ENCODE measurements at places on chromosomes 2 and 18.

DNA sequence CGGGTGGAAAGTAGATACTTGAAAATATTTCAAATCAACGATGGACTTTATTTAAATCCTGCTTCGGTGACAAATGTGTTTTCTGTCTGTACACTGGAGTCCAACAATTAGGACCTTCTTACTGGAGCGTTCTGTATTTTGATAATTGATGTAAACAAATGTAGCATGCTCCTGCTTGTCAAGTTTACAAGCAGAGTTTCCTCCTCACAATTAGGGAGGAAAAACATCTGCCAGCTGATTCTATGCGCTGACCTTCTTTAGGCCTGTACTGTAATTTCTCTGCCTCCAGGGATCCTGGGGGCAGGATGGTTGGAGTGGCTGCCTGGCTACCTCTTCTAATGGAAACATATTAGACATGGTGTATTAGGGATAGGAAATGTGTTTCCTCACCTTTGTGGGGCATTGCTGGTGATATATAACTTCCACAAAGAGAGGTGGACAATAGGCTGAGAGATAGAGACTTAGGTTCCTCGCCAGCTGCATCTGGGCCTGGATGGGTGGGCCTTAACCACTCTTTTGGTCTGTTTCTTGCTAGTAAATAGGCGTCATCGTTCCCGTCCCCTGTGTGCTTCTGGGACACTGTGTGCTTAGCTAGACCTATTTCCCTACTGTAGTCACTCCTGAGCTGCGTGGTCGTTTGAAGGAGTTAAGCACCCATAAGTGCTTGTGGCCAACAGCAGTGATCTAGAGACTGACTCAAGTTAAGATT is 19.3 kb downstream of the GATA6 start:
- no peak for DNase-seq

GRCh38 chr2:60351321-60351720 is 202.1 kb downstream of the BCL11A start:
- no peak for DNase-seq

- no peak for DNase-seq
Measured at GRCh38 chr2:132267105-132267497, 105.3 kb upstream of the ANKRD30BL start.

- DNase-seq: no peak
Measured at GRCh38 chr2:21759819-21760218, 636.1 kb downstream of the TDRD15 start.

GRCh38 chr2:199458009-199458805 is 468 bp upstream of the SATB2 start:
- DNase-seq: no peak

DNA sequence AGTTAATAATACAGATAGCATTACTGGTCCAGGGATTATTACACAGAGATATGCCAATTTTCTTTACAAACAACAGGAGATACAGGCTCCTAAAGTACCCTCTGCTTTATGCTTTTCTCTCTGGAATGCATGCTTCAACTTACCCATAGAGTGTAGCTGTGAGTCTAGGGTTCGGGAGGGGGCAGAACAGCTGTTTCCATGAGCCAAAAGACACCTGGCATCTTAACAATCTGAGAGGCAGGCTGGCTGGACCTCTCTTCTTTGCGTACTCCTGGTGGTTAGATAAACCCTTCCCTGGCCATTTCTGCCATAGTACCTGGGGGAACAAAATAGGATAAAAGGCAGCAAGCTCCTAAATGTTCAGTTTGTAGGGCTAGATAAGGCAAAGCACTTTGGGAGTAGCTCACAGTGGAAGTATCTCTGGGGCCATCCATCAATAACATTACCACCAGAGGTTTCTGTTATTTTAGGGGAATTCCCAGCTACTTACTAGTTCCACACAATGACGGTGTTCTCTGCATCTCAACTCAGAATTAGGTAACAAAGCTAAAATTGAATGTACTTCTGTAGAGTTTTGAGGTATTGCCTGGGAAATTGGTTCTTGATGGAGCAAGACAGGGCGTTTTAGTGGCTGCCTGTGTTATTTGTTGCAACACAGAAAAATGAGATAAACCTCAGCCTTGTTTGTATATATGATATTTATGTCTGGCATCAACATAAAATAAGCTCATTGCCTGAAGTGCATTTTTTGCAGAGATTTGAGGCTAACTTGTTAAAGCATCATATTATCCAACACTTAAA is 6.2 kb upstream of the CCDC85A start:
- no peak for DNase-seq

GRCh38 chr2:171319164-171319810 is 114.5 kb downstream of the METTL8 start:
- peak; percentile 42 for DNase-seq

GRCh38 chr2:45606796-45607195 is 4.3 kb downstream of the SRBD1 start:
- no peak for DNase-seq

GRCh38 chr2:118417406-118418120 is 329.3 kb downstream of the INSIG2 start:
- DNase-seq: peak; percentile 44

GRCh38 chr2:240893363-240893844 is 2.6 kb downstream of the MAB21L4 start:
- no peak for DNase-seq

DNA sequence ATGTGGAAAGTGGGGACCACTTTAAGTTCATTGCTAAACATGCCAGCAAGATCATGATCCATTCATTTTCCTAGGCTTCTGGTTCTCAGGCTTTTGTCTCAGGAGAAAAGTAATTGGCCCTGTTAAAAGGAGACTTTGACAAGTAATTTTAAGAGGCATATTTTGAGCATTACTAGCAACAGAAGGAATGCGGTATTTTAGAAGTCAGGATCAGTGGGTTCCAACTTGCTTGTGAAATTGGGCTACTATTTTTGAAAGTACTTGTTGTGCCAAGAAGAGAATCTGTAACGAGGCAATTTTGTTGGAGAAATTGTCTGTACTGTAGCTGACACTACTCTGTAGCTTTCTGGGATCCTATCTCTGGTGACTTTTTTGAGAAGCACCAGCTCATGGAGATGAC is 59.4 kb downstream of the CERS6 start:
- peak; percentile 56 for DNase-seq

GRCh38 chr2:164840930-164841718 is 499 bp downstream of the COBLL1 start:
- DNase-seq: peak; percentile 45

DNA sequence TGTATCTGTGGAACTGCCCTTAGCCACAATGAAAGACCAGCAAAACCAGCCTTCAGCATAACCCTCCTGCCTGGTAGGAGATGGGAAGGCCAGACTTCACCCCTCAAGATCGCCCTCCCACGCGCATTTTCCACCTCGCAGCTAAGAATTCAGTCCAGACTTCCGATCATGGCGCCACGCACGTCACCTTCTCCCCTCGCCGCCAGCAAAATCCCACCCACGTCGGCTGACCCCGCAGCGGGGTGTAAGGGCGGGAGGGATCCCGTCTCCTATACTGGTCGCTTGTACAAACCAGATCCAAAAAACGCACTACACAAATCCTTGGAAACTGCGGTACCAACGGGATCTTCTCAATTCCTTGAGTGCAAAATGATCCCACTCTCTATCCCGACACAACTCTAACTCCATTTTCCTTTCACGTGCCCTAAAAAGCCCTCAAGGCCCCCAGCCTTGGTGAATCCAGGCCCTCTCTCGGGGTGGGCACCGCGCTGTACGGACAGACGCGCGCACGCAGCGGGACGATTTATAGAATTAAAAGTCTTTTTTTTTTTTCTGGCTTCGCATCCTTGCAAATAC is 1.0 kb upstream of the BMPR2 start:
- peak; percentile 76 for DNase-seq

DNA sequence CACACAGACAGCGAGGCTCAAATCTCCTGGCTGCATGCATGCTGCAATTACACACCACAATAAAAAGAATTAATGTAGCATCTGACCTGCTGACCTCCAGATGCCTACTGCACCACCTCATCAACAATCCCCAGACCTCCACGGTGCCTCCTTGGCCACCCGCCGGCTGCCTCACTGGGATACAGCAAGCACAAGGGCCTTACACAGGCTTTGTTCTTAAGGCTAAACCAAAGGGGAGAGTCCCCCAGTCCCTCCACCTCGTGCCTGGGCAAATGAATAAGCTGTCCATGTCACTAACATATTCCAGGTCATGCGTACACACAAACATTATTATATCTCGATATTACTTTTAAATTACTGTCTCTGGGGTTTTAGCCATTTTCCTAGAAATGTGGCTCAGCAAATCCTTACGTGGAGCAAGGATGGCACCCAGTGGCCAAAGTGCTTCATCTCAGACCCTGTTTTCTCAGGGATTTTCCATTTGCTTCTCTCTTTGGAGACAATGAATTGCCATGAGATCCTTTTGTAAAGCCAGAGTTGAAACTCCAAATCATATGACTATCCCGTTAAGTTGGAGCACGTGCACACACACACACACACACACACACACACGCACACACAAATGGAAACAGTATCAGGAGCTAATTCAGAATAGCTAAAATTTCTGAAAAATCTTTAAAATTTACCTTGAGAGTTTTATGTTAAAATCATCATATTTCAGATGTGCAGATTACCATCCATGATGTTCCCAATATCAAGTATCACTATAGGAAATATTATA is 313.8 kb downstream of the PDE11A start:
- peak; percentile 32 for DNase-seq

DNA sequence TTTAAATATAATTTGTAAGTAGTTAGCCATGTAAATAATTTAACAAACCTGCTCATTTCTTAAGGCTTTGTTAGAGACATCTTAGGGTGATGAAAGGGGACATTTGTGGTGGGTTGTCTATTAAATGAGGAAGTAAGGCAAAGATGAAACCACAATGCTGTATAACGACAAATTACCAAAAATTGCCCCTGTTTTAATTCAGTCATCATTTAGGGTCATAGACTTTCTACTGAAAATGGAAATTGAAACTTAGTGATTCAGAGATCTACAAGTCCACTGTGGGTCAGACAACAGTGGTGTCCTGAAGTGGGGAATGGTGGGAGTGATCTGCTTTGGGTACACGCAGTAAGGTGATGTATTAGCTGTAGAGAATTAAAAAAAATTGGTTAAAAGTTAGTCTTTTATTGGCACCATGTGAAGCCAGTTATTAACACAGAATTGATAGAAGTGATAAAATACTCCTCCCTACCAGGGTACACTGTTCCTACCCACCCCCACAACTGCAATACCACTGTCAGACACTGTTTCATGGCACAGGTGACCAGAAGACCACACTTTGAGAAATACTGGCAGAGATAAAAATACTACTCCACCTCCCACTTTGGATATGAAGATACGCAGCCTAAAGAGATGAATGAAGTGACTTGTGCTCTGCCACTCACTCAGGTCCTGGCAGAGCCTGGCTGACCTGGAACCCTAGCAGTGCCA is 13.4 kb downstream of the CERS6 start:
- no peak for DNase-seq

DNA sequence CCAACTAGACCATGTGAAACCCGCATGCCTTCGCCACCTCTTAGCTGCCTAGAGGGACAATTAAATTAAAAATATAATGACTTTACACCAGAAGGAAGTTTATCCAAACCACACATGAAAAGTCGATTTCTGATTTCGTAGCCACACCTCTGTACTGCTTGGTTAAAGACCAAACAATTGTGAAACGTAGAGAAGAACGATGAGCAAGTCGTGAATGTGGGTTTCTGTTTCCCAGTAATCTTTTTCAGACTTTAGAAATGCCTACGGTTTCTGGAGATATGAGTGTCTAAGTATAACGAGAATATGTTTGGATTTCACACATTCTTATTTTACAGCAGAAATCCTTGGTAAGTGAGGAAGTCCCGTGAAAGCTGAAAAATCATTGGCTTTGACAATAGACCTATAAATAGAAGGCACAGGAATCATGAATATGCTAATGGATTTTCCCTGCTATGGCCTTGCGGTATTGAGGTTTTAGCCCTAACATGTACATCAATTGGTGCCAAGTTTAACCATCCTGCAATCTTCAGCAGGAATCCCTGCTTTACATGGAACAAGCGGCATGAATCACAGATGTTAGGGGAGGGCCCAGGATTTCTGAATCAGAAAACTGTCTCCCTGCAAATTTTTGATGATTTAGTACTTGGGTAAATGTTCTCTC is 105.6 kb downstream of the TTC32 start:
- DNase-seq: no peak

- no peak for DNase-seq
Measured at GRCh38 chr2:15155959-15156574, 405.1 kb downstream of the NBAS start.
